ENCODE measurements at places on chromosomes 3 and 15. TPM values are rescaled to one million over a fixed set of nuclear protein-coding genes. Genes with fewer than 3 reads are reported as not detected.

The TMEM266 gene
- total RNA-seq: not detected

The GASK1A gene
- 19.9 TPM for total RNA-seq

The GPR62 gene
- total RNA-seq: not detected

The GATM gene
- 570 TPM for total RNA-seq

The CCNDBP1 gene
- total RNA-seq: 20.0 TPM

The TP53BP1 gene
- 5.8 TPM for total RNA-seq

The FBXO40 gene
- total RNA-seq: 0.03 TPM

The CASR gene
- total RNA-seq: 0.30 TPM

The LCTL gene
- total RNA-seq: not detected

The FANCD2OS gene
- not detected for total RNA-seq

The PP2D1 gene
- total RNA-seq: not detected

The CCR9 gene
- total RNA-seq: 0.15 TPM

The DUOXA2 gene
- total RNA-seq: not detected

The SLC12A8 gene
- 24.2 TPM for total RNA-seq

The CA12 gene
- 0.28 TPM for total RNA-seq

The PLSCR2 gene
- not detected for total RNA-seq

The PLS1 gene
- 14.2 TPM for total RNA-seq

The ZNF385D gene
- total RNA-seq: 2.1 TPM

The KCNAB1 gene
- total RNA-seq: 0.23 TPM

The SV2B gene
- 0.60 TPM for total RNA-seq

The ST8SIA2 gene
- not detected for total RNA-seq

The GOLGA6L9 gene
- 0.88 TPM for total RNA-seq

The DNAH1 gene
- 9.6 TPM for total RNA-seq

The ACY1 gene
- 301 TPM for total RNA-seq

The IQCF6 gene
- not detected for total RNA-seq

Data from left lobe of liver (tissue), 2 donors.